Testis (tissue), 5 donors: ENCODE measurements at places on chromosomes 2 and 18. TPM values are rescaled to one million over a fixed set of nuclear protein-coding genes. Genes with fewer than 3 reads are reported as not detected.

DNA sequence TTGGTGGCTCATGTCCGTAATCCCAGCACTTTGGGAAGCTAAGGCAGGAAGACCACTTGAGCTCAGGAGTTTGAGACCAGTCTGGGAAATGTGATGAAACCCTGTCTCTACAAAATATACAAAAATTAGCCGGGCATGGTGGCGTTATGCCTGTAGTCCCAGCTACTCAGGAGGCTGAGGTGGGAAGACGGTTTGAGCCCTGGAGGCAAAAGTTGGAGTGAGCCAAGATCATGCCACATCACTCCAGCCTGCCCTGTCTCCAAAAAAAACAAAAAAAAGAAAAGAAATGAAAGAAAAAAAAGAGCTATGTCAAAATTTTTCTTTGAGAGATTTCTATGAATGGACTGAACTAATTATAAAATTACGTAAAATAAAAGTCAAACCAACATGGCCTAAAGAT, 34.7 kb downstream of the ROCK2 start:
- DNase-seq, result no peak

DNA sequence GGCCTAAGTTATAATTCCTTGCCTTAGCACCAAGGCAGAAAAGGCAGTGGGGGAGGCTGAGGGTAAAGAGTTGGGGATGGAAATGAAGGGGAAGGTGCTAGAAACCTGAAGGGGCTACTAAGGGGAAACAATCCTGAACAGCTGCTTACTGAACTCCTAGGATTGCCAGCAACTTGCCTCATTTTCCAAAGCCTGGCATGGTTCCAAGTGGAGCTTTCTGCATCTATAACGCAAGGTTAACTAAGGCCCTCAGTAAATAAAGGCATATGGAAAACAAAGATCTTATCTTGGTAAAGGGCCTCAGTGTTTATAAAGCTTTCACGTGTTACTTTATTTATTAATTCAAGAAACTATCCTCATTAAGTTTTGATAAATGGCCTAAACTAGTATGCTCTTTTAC, 10.9 kb downstream of the MEP1B start:
- no peak for DNase-seq

Gene C2orf92
- total RNA-seq, result 35.7 TPM

DNA sequence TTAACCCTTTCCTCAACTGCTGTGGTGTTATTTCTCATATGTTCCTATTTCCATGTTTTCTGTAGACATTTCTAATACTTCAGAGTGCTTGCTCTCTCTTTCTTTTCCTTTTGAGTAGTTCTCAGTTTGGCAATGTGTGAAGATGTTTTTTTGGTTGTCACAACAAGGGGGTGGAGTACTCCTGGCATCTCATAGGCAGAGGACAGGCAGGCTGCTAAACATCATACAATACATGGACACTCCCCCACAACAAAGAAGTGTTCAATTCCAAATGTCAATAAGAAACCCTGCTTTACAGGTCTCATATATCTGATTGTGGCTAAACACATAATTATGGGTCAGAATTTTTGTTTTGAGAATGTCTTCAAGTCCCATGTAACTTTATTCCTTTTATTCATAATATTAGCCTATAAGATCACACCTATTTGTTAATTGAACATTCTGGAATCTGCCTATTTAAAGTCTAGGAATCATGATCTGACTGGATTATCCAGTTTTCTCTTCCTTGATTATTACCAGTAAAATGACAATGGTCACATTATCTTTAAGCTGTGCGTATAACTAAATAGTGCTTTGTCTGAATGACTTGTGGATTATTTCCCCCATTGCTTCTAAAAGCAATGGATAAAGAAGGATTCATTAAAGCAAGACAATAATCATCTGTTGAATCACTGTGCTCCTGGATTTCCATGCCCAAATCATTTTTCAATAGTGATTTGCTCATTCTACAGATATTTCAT, 46.8 kb upstream of the ITPRID2 start:
- DNase-seq, result no peak

DNA sequence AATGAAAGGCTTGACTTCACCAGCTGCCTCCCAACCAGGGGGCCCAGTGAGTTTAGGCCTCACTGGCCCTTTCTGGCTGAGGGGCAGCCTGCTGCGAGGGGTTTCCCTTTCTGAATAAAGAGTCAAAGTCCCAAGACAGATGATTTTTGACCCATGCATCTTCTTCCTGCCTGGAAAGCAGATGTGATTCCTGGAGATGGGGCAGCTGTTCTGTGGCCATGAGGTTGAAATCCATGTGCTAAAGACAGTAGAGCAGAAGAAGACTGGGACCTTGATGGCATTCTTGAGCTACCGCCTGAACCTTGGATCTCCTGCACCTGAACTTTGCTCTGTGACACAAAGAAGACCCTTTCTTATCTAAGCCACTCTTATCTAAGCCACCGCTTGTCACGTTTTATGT, 19.8 kb downstream of the HPCAL1 start:
- no peak for DNase-seq
